ENCODE measurements at places on chromosomes 7 and 10.

DNA sequence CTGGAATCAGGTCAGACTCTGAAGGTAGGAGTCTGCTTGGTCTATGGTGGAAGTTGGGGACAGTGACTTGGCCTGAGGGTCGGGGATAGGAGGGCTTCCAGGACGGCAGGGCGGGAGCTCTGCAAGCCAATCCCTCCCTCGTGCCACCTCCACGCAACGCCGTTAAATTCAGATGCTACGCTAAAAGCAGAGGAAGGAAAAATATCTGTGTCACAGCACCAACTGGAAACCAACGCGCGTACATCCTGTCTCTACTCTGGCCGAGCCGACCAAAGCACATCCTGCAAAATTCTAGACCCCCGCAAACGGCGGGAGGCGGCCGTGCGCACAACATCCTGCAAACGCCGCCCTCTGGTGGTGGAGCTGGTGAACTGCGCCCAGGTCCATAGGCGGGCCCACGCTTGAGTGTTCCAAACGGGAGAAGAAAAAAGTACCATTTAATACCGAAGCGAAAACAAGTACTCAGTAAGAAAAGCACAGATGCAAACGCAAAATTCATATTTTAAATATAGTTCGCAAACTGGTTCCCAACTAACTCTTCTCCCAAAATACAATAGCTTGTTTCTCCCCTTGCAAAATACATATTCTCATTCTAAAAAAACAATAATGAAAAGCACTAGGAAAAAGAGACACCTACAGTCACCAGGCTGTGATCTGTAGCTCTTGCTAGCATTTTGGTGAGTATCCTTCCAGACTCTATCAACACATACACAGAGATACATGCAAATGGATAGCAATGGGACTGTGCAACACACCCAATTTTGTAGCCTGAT lies 45.7 kb upstream of the HSPA12A start:
- DNase-seq, result peak; percentile 74

GRCh38 chr10:45257600-45257999 lies 57.8 kb downstream of the OR13A1 start:
- DNase-seq, result no peak

DNA sequence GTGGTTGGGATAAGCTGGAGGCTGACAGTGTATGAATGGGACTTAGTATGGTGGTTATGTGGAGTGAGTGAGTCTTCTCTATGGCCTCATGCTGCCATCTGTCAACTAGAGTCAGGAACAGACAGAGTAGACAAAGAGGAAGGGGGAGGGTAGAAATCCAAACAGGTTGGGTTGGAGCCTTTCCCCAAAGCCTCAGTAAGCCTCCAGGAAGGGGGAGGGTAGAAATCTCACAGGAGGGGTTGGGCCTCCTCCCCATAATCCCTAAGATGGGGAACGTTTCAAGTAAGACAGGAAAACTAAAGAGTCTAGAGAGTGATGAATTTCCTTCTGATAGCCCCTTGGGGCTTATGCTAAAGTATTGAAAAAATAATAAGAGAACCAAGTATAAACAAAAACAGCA lies 2.0 kb upstream of the AKR1B15 start:
- no peak for DNase-seq

- no peak for DNase-seq
Measured at GRCh38 chr7:151243408-151244195, 4.9 kb downstream of the SMARCD3 start.

- DNase-seq, result no peak
Measured at GRCh38 chr7:1428941-1429501, 30.2 kb downstream of the MICALL2 start.

GRCh38 chr10:90958781-90959180 lies 37.9 kb upstream of the ANKRD1 start:
- no peak for DNase-seq

- DNase-seq, result peak; percentile 86
Measured at GRCh38 chr10:35640474-35640873, 1.6 kb downstream of the FZD8 start.

DNA sequence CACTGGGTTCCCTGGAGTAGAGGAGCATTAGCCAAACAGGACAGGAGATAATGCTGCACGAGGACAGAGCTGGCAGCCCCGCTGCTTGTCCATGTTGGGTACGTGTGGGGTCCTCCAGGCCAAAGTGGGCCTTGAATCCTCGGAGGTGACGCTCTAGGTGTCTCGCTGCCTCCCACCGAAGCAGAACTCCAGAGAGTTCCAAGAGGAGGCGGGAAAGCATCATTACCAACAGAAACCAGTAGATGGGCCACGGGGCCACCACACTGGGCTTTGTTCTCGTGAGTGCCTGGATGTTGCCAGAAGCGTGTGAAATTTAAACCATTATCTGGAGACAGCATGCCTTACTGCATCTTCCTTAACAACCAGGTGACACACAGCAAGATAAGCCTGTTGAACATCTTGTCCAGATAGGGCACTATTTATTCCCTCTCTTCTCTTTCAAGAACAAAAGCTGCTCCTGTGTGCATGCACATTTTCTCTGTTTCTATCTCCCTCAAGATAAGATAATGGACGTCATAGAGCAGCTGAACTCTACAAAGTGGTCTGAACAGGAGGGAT lies 56.8 kb downstream of the TNS3 start:
- no peak for DNase-seq

DNA sequence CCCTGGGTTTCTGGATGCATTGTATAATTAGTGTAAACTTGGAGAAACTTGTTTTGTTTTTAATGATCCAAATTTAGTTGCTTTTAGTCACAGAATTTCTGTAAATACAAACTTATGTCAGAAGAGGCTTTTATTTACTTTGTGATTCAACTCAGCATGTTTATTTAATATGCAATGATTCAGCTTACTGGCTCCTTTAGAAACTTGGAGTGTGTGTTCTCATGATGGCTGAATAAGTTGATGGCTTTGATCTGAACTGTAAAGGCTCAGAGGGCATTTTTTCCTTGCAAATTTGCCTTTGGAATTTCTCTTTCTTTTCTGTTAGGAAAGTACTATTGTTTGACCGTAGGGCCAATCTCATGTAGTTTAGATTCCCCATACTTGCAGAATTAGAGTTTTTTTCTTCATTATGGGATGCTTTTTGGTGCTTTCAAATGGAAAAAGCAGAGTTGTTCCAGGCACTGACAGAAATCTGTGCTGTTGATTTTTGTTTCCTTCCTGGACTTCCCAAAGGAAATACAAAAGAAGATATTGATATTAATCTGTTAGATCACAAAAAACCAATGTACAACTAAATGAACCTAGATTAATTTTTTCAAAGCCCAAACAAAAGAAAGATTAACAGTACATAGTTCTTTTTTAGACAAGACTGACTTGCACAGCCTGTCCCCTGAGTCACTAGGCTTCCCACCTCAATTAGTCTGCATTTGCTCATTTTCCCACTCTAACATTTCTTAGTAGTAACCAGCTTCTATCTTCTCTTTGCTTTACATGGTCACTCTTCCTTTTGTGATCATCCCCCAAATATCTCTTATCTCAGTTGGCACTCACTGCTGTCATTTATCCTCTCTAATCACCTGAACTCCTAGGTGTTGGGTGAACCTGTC lies 96.8 kb upstream of the AGR3 start:
- peak; percentile 46 for DNase-seq

DNA sequence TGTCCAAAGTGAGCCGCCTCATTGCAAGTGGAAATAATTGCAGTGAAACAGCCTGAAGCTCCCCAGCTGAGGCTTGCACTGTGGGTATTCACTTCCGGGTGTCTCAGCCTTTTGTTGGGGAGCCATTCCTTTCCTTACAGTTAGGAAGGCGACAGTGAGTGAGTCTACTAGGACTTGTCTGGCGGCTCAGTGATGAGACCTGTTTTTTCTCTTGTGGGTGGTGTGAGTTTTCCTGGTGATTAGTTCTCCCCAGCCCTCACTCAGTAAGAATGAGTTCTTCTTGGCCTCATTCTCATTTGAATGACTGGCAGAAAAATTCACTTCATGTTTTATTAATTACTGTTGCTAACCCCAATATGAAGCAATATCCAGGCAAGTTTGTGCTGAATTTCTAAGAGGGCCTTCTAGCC lies 2.6 kb downstream of the PGAM1 start:
- no peak for DNase-seq

DNA sequence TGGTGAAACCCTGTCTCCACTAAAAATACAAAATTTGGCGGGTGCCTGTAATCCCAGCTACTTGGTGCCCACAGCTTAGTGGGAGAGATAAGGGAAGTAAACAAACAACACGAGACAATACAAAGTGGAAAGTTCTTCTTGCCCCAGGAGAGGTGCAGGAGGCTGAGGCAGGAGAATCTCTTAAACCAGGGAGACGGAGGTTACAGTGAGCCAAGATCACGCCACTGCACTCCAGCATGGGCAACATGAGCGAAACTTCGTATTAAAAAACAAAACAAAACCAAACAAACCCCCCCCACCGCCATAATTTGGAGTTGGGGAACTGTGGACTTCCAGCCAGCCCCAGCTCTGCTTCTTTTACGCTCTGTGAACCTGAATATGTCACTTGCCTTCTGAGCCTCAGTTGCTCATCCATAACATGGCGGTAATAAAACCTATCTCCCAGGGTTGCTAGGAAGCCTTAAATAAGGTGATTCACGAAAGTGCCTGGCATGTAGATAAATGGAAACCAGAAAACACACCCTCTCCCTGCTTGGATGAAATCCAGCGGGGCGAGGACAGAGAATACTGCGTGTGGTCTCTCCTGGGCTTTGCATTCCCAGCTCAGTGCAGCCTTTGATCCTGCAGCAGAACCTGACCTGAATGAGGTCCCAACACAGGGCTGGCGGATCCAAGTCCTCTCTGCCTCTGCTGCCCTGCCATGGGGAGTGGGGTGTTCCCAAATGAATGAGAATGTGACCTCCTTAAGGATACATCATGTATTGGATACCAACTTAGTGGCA lies 10.2 kb downstream of the MLXIPL start:
- no peak for DNase-seq

DNA sequence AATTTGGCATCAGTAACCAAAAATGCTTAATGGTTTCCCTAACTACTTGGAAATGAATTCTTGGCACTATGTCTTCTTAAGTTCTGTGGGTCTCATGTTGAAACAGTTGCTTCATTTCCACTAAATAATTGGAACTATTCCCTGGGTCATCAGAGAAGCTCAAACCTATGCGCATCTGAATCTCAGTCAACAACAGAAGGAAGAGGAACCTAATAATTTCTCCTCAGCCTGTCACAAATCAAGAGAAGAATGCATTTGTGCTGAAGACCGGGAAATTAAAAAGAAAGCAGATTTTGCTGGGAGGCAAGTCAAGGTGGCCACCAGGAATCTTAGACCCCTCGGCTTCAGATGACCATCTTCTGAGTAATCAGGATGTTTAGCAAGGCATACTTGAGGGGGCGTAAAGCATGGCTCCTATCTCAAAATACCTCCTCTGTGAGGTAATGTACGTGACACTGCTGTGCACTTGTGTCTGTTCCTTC lies 41.4 kb downstream of the TOMM7 start:
- peak; percentile 68 for DNase-seq

DNA sequence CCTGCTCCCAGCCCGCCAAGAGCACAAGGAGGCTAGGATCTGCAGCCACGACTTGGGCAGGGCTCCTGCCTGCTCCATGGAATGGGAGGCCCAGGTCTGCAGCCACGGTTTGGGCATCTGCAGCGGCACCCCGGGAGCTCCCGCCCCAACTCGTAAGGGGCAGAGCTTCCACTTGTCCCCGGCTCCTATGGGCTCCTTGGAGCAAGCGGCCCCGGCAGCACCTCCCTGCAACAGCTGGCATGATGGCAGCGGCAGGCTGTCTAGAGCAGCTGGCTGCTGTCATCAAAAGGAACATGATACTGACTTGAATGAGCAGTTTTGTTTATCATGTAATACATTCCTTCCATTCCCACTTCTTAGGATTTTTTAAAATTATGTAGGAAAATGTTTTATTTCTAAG lies 684.0 kb upstream of the FOXK1 start:
- no peak for DNase-seq
